ENCODE measurements at places on chromosomes 4 and X.

- no peak for DNase-seq
Observed at GRCh38 chr4:75412746-75413145, 101.5 kb downstream of the RCHY1 start.

GRCh38 chr4:173827707-173828106, 297.7 kb upstream of the HAND2 start:
- no peak for DNase-seq

DNA sequence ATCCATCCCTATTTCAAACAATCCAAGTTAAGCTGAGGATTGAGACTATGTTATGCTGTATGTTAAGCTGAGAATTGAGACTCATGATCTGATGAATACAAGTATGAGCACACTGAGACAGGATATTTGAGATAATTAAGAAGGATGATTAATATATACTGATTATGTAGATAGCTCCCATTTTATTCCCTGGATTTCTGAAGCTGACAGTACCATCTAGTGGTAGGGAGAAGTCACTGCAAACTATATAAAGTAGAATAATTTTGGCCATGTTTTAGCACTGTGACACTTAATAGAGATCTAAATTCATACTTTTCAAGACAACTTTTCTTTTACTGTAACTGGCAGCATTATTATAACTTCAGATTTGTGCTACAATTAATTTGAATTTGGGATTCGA, 63.8 kb upstream of the HPRT1 start:
- no peak for DNase-seq

GRCh38 chr4:139521754-139522401, 34.1 kb downstream of the SETD7 start:
- no peak for DNase-seq

DNA sequence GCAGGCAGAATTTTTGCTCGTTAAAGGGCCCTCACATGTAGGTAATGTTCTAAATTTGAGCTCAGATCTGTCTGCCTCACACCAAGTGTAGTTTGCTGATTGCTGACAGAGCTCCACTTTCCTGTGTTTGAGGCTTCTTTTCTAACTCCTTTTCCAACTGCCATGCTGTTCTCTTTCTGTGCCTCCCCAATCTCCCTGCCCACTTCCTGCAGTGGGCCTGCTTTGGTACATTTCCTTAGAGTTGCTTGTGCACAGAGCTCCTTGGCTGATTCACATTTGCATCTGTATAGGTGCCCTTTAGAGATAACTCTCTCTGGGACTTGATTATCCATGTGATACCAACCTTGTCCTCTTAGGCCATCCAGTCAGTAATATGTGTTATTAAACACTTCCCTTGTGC, 4.5 kb downstream of the MED28 start:
- DNase-seq: no peak

- no peak for DNase-seq
Observed at GRCh38 chr4:16113741-16114140, 29.9 kb upstream of the PROM1 start.

GRCh38 chr4:175986-176385, 51.7 kb downstream of the ZNF718 start:
- DNase-seq: no peak
